ENCODE measurements at places on chromosomes 16 and 17.

DNA sequence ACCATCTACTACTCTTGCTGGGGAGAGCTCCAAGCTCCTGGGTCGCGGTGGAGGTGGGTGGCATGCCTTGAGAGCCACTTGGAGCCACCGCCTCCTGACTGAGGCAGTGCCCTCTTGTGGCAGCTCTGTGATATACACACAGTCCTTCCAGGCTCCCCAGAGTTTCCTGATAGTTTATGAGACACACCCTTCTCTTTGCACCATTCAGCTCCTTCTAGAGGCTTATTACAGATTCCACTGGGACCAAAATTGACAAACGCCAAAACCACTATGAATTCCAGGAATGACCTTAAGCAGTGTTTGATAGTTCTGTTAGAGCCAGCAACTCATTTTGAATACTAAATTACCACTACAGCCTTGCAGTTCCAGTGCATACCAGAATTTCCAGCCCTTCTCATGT, 170.1 kb upstream of the CDH13 start:
- DNase-seq = no peak

DNA sequence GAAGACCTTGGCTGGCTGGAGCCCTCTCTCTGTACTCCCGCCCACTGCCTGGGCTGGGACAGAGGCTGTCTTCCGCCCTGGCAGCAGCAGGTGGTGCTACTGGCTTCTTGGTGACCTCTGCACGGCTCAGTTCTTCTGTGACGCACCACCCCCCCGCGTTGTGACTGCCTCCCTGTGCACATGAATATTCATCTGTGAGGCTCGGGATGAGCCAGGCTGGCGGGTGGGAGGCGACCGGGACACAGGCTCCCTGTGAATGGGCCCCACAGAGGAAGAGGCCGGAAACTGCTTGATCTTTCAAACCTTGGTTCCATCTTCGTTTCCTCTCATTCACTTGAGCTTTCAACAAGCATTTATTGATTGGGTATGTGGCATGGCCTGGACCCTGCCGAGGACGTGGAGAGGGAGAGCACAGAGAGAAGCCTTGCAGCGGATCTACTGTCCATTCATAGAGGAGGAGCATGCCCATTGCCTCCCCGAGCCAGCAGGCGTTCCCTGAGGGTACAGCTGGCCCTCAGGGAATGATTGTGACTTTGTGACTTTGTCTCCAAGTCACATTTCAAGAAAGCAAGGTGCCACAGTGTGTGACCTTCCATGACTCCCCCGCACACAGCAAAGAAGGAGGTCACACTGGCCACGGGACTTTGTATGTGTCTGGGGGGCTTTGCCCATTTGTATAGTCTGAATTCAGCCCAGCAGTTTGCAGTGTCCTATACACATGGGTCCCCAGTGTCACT, 45.0 kb downstream of the B9D1 start:
- peak; percentile 91 for DNase-seq

DNA sequence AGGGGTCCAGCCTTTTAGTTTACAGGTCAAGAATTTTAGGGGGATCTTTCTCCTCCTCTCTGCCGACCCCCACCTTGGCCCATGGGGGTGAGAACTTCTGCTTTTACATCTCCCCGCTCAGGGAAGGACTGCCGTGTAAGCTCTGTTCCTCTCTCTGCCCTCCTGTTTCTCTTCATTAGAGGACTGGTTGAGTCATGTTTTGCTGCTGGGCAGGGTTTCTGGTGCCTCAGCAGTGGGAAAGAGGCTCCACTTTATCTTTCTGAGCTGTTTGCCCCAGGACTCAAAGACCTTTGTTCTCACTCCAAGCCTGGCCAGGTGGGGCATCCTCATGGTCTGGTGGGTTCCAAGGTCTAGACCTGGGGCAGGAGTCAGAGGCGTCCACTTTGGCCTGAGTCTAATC, 93.0 kb downstream of the UTP18 start:
- DNase-seq = no peak

DNA sequence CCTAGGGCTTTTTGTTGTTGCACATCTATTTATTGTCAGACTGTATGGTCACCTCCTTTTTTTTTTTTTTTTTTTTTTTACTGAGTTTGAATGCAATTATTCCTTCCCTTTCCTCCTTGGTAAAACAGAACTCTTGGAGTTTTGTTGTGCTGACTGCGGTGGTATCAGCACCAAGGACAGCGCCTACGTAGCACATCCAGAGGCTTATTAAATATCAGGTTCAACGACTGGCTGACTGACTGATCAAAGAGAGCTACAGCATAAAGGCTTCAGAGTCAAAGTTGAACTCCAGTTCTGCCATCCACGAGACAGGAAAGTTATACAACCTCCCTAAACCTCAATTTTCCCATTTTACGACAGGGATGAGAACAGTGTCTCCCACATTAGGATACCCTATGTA, 86.1 kb upstream of the RBFOX1 start:
- no peak for DNase-seq

DNA sequence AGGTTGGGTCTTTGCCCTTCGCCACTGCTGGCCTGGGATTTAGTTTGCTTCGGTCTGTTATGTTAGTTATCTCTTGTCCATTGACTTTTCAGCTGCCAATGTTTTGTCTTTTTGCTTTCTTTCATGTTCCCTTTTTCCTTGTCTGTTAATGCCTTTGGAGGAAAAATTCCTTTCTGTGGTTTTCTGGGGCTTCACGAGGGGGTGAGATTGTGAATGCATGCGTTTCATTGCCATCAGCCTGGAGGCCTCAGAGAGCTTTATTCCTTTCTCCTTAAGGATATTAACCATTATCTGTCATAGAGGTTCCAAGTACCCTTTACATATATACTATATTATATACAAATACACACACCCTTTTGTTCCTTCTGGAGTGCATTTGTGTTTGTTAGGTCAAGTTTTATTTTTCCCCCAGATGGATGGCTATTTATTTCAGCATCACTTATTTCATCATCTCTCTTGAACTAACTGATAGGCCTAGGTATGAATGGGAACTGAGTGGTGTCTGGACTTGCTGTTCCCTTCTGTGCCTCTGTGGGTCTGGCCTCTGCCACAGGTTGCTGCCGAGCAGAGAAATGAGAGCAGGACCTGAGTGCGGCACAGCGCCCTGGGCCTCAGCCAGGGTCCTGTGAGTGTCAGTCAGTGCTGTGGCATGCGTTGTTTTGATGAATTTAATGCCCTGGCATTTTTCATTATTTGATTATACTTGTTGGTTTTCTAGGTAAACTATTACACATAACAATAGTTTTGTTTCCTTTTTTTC, 193.4 kb downstream of the LGALS9B start:
- DNase-seq = no peak

DNA sequence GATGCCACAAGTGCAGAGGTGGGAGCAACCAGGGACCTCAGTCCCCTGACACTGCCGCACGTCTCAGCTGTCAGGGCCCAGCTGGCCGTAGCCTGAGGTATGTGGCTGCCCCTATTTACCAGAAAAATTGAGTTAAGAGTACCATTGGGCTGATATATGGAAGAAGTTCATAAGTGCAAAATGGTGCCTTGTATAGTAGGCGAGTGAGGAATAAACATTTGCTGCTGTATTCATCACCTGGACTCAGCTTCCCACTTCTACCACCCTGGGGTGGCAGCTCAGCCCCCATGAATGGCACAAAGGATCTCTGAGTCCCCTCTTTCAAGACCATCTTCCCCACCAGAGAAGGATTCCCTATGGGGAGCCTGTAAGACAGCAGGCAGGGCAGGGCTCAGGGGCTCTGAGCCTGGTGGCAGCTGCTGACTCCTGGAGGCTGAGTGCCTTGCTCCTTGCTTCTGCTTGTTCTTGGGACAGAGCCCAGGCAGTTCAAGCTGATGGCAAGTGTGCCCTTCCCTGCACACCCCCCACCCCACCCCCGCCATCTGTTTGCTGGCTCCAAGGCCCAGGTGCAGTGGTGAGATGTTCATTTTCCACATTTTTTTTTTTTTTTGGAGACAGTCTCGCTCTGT, 29.0 kb downstream of the TRPV2 start:
- DNase-seq = no peak

GRCh38 chr17:77392376-77393273, 251.9 kb downstream of the SEC14L1 start:
- DNase-seq = no peak

GRCh38 chr16:57276596-57276995, 7.9 kb downstream of the PLLP start:
- DNase-seq = no peak

DNA sequence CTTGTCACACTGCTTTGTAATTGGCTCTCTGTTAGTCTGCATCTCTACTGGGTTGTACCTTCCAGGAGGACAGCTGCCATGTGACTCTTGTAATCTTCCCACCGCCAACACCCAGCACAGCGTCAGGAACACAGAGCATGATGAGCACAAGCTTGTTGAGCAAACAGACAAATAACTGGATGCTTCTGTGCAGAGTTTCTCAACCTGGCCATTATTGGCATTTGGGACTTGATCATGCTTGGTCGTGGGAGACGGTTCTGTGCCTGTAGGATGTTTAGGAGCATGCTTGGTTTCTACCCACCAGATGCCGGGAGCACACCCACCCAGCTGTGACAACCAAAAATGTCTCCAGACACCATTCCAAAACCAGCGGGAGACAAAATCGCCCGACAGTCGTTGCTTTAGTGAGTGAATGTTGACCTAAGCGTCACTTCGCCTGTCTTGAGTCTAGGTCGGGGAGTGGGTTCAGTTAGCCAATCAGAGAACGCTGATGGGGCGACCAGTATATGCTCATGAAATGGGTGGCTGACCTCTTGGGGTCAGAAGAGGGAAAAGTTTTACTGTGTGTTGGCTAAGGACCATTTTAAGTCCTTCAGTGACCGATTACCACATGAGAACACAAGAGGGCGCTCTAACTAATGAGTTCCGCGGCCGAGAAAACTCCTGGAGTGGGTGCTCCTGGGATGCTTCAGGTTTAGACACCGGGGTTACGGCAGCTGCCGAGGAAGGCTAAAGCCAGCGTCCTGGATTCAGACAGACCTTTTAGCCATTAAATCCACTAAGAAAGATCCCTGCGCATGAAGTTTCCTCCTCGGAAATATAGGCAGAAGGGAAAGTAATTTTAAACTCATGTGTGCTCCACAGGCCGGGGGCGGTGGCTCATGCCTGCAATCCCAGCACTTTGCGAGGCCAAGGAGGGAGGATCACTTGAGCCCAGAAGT, 57.8 kb upstream of the TEX2 start:
- DNase-seq = peak; percentile 4

- no peak for DNase-seq
These were observed 13.0 kb upstream of the BLMH start for GRCh38 chr17:30304778-30305177.
